Left hindlimb (tissue), 1 donor: ENCODE measurements at places on chromosomes 7 and 10.
A peak's percentile ranks its signal among the peaks of the same experiment; 100 is the strongest.

GRCh38 chr7:36155811-36156361 is 2.8 kb downstream of the EEPD1 start:
- DNase-seq: no peak

DNA sequence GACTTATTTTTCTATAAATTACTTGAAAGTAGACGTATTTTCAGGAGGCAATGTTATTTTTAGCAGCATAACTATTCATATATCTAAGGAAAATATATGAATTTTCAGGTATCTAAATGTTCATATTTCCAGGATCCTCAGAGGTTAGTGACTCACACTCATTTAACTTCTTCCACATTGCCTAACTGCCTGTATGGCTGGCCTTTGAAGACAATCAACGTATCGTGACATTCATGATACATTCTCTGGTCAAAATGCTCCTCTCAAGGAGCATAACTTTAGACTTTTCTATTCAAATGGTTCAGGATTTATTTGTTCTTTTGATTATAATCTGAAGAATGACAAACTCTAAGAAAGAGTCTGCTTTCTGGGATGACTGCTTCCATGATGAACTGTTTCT is 89.3 kb downstream of the SEMA3C start:
- no peak for DNase-seq

- no peak for DNase-seq
Observed at GRCh38 chr10:95308389-95309302, 17.8 kb upstream of the PDLIM1 start.

DNA sequence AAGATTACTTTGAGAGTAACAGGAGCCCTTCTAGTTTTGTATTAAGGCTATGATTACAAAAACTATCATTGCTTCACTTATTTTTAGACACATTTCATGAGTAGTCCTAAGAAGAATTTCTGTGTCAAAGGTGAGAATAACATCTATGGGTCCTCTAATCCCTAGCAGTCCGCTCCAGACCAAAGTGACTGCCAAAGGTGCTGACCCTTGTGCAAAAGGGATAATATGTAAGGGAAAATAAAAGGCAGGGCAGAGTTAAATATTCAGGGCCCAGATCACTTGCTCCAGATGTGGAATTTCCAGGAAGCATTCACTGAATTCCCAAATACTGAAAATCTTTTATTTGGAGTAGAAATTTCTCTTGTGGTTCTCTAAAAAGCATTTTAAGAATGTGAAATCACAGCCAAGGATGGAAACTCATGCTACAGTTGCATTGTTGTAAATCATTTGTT is 29.3 kb downstream of the RHOBTB1 start:
- peak; percentile 51 for DNase-seq

GRCh38 chr7:53642361-53642760 is 606.9 kb downstream of the POM121L12 start:
- DNase-seq: no peak

DNA sequence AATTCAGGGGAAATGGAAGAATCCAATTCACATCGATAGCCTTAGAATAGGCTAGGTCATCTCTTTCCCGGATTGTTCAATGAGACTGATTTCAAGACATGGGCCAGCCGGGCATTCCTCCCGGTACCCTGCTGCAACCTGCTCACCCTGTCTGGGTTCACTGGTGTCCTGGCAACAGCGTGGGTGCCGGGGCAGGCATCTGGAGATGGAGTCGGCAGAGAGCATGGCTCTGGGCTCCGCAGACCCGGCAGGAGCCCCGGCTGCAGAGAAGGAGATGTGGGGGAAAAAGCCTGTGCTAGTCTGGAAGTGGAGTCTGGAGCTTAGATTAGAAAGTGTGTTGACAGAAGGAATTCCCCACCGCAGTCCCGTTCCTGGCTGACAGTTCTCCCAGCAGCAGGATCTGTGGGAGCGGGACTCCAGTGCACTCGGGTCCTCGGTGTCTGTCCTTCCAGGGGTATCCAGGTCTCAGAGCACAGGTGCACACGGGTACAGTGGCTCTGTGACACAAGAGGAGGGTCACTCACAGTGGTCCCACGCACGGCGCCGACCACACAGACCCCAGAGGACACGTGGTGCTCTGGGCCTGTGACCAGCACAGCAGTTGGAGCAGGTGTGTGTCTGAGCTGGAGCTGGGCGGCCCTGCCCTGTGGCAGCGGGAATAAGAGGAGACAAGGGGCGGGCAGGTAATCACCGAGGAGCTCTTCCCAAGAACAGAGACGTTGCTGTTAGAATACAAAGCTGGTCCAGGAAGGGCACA is 65.7 kb upstream of the PITRM1 start:
- DNase-seq: no peak

- no peak for DNase-seq
Observed at GRCh38 chr7:17406738-17407137, 108.3 kb downstream of the AHR start.
